ENCODE measurements at places on chromosomes 13 and 19.

- no peak for DNase-seq
These were observed 720.7 kb downstream of the DIAPH3 start for GRCh38 chr13:59442944-59443486.

DNA sequence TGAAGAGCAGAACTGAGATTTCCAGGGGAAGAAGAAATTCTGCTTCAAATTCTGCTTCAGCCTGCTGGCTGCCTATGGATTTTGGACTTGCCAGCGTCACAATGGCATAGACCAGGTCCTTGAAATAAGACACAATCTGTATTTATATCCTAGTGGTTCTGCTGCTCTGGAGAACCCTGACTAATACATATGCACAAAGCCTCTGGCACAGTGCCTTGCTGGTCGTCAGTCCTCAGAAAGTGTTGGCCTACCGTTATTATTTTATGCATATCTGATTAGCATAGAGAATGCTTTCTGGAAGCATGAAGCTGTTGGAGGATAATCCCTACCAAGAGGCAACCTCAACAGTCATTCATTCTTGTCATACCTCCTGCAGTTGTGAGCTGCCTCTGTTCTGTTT lies 213.7 kb downstream of the B3GLCT start:
- no peak for DNase-seq

DNA sequence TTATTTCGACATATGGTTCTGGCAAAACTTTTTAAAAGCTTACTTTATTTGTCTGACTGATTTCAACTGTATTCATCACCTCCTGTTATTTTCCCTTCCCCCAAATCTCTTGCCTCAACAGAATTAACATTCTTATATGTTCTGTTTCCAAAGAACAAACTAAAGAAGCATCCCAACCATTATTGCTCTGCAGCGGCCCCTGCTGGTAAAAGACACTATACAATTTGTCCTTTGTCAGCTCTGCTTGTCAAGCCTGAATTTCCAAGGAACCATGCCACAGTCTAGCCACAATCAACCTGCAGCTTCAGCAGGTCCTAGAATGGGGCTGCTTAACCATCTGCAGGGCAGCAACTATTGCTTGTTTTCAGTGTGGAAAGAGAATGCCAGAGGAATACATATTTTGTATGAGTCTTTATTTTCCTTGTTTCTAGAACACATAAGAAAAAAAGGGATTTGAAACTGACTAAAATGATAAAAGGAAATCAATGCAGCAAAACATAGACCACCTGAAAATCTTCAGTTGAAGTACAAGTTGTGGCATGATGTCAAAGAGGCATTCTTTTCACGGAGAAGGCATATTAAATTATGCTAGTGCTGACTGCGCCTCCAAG lies 845.3 kb downstream of the DIAPH3 start:
- DNase-seq, result peak; percentile 46

- DNase-seq, result no peak
These were observed 22.5 kb downstream of the SAFB start for GRCh38 chr19:5645409-5645808.

DNA sequence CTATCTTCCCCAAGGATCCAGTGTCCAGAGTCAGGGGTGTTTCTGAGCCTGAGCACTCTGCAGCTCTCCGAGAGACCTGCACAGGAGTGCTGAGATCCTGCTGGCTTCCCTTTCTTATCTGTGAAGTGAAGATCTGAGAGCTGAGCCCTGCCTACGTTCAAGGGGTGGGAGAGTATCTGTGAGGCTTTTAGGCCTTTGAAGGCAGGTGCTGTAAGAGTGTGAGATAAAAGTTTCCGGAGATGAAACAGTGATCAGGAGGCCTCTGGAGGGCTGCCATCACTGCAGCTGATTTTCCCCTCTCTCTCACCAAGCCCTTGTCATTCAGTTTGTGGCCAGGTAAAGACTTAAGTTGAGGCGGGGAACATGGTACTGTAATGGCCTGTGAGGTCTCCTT lies 83.1 kb downstream of the AKAP11 start:
- DNase-seq, result peak; percentile 39

DNA sequence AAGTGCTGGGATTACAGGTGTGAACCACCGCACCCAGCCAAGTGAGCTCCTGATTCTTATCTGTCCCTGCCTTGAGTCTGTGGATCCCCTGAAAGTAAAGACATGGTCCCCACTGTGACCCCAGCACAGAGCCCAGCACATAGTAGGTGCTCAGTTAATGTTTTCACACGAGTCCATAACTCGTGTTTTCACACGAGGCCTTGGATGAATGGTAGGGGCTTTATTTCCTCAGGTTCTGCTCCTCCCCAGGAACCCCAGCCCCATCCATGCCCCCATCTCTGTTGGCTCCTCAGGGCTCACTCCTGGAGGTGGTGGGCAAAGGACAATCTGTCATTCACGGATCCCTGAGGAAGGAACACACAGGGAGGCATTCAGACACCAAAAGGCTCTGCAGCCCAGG lies 23.6 kb upstream of the PDE4C start:
- DNase-seq, result no peak

DNA sequence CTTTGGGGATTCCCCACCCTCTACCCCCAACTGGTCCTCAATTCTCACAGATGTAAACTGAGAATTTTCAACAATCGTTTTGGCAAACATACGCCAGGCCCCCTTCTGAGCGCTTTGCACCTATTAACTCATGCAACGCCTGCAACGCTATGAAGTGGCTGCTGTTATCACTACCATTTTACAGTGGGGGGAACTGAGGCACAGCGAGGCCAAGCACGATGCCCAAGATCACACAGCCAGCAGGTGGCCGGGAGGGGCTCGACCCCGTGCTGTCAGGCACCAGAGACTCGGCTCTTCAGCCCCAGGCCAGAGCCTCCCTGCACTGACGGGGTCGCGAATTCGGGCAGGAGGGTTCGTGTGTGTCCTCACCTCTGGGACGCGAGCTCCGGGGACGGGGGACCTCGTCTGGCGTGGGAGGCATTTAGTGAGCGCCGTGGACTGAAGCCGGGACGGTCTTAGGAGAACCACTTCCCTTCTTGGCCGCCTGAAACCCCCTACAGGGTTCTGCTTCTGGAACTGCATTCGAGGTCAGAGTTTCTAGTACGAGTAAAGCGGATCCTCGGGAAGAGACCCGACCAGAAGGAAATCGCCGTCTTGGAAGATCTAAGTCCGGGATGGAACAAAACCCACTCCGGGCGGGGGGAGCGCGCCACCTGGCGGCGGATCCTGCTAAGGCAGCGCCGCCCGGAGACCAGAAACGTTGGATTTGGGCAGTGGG lies 21.0 kb downstream of the ZNF114 start:
- peak; percentile 34 for DNase-seq

DNA sequence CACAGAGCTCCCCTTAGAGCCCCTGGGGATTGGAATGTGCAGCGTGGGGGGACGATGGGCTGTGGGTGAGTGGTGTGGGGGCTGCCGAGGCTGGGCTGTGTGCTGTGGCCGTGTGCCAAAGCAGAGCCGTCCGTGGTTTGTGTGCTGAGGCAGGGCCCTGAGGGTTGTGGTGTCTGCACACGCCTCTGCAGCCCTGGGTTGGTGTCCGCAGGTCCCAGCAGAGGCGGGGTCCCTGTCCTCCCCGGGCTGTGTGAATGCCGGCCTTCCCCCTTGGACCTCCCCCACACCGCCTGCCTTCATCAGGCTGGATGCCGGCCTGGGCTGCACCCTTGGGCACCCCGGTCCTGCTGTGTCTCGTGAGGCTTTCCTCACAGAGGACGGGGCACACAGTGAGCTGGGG lies 26.1 kb downstream of the DOT1L start:
- DNase-seq, result no peak

DNA sequence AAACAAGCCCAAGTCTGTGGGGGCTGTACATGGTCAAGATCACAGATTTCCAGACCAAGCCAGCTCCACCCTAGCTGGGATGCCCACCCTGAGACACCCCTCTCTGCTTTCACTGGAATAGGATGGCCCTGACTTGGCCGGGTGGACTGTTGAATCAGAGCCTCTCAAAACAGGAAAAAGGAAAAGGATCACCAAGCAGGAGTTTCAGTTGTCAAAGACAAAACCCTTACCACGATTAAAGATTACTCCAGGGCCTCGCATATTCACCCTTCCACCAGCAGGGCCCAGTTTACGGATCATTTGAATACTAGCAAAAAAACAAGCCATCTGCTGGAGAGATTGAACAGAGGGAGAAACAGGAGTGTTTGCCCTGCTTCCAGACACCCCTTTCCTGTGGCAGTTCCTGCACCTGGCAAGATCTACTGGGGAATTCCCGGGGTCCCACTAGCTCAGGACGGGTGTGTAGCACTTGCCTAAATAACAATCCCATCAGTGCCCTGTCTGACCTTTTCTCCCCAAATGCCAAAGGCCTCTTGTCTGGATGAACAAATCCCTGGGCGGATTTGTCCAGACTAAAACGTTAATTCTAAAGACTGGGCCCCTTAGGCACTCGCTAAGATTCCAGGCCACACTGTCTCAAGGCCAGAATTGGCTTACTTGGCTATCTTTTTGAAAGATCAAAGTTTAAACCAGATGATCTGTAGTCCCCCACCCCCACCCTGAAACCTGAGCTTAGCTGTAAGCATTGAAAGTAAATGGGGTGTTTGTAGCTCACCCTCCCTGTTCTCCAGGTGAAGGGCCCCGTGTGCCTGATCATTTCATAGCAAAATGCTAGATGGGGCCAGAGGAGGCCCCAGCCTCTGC lies 38.4 kb downstream of the ACTN4 start:
- DNase-seq, result no peak

DNA sequence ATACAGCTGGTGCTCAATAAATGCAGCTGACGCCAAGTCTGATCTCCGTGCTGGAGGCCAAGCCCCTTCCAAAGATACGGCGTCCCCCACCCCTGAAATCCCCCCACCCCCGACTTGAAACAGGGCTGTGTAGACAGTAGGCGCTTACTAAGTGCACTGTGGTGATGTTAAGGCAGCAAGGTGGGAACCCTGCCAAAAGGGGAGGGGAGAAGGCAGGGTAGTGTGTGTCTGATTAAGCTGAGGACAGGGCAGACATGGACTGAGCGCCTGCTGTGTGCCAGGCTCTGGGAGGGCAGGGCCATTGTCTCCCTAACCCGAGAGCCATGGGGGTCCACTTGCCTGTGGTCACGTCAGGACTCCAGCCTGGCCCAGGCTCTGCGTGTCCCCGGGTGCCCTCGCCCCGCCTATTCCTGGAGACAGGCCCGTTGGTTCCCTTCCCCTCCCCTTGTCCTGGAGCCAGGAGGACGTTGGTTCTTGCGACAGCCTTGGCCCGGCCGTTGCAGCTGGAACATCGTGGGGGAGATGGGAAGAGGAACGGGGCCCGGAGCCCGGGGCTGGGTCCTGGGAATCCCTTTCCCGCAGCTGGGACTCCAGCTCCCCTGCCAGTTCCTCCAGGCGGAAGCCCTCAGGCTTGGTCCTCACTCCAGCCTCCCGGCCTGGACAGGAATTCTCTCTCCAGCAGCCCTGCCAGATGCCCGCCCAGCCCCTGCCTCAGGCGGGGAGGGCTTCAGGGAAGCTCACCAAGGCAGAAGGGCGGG lies 1.7 kb upstream of the ELANE start:
- DNase-seq, result no peak

- no peak for DNase-seq
These were observed 36.5 kb downstream of the GJA3 start for GRCh38 chr13:20124303-20124702.

- DNase-seq, result no peak
These were observed 59.4 kb downstream of the WTIP start for GRCh38 chr19:34540811-34541557.

- peak; percentile 52 for DNase-seq
These were observed 4.3 kb upstream of the ZNF17 start for GRCh38 chr19:57406516-57407123.

- no peak for DNase-seq
These were observed 25.2 kb upstream of the XPO4 start for GRCh38 chr13:20927596-20928257.

GRCh38 chr13:97460004-97460775 lies 26.2 kb downstream of the RAP2A start:
- DNase-seq, result no peak

GRCh38 chr13:30412346-30412745 lies 9.9 kb upstream of the UBE2L5 start:
- no peak for DNase-seq

GRCh38 chr19:35557539-35558399 lies 5.7 kb downstream of the ATP4A start:
- no peak for DNase-seq

DNA sequence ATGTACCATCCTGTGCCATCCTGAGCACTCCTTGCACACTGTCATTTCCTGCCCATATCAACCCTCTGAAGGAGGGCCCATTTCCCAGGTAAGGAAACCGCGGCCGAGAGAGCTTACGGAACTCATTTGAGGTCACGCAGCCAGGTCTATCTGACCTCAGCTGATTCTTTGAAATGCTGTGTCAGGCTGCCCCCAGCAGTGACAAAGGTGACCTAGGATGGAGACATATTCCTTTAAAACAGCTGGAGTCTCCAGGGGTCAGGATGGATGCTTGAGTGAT lies 42.2 kb upstream of the VSTM2B start:
- DNase-seq, result no peak

GRCh38 chr19:29886586-29886985 lies 55.5 kb upstream of the URI1 start:
- DNase-seq, result no peak

DNA sequence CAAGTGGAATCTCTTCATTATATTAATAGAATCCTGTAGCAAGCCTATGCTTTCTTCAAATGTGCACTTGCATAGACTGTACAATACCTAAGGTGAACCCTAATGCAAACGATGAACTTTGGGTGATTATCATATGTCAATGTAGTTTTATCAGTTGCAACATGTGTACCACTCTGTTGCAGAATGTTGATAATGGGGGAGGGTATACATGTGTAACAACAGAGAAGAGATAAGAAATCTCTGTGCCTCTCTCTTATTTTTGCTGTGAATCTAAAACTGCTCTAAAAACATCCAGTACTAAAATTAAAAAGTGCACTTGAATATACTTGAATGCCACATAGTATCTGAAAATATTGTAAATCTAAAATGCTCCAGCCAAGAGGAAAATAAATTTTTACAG lies 820.8 kb upstream of the MIR17HG start:
- DNase-seq, result no peak
